ENCODE measurements at places on chromosomes 11 and 22.

- no peaks in the 10 kb centered on the region for H3K27me3 ChIP-seq
- H3K27ac ChIP-seq = no peak overlapping the region
- H3K36me3 ChIP-seq = no peaks in the 10 kb centered on the region
- H3K4me1 ChIP-seq = peaks cover 5% of the 10 kb centered on the region
- H3K4me3 ChIP-seq = no peak overlapping the region
Observed at GRCh38 chr11:121958971-121959325, 157.1 kb downstream of the BLID start.

GRCh38 chr11:26078231-26078821 is 253.6 kb upstream of the ANO3 start:
- no peaks in the 10 kb centered on the region for H3K27me3 ChIP-seq
- H3K36me3 ChIP-seq = no peaks in the 10 kb centered on the region
- H3K4me1 ChIP-seq = no peaks in the 10 kb centered on the region
- no peak for DNase-seq
- H3K27ac ChIP-seq = no peak overlapping the region
- no peak overlapping the region for H3K4me3 ChIP-seq

GRCh38 chr22:34278121-34278520 is 357.8 kb upstream of the LARGE1 start:
- no peak for DNase-seq
- H3K36me3 ChIP-seq = no peaks in the 10 kb centered on the region
- no peaks in the 10 kb centered on the region for H3K4me1 ChIP-seq
- no peaks in the 10 kb centered on the region for H3K27me3 ChIP-seq
- no peak overlapping the region for H3K27ac ChIP-seq

GRCh38 chr11:105867742-105868141 is 154.3 kb downstream of the MSANTD4 start:
- no peak overlapping the region for H3K4me3 ChIP-seq
- no peaks in the 10 kb centered on the region for H3K36me3 ChIP-seq

Measured in adrenal gland (tissue), 19 donors.